Fibroblast of skin of left biceps (primary cell): ENCODE measurements at places on chromosomes 4 and X.

DNA sequence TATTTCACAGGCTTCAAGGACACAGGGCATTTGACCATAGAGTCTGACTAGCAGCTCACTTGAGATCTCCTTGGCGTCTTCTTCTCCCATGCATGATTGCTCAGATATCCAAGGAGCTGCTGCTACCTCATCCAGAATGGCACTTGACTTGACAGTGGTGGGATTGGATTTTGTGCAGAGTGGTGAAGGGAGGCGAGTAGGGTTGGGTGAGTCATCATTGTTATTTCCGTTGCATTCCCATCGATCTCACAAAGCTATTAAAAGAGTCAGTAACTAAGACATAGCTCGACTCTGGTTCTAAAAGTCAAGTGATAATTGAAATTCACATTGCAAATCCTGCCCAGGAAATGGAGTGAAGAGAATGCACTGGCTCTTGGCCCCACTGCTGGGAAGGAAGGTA is 27.7 kb downstream of the NHSL2 start:
- DNase-seq, result no peak

DNA sequence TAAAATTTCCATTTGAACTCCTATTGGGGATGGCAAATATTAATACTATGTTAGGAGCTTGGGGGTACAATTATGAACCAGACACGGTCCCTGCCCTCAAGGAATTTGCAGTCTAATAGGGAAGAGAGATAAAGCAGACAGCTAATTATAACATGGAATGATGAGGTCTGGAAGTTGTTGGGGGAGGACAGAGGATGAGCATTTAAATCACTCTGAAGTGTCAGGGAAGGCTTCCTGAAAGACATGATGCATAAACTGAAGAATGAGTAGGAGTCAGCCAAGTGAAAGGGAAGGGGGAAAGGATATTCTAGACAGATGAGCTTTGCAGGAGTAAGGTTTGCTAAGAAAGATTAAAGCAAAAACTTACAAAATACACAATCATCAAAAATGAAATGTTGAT is 15.9 kb downstream of the PLAC1 start:
- no peak for DNase-seq

DNA sequence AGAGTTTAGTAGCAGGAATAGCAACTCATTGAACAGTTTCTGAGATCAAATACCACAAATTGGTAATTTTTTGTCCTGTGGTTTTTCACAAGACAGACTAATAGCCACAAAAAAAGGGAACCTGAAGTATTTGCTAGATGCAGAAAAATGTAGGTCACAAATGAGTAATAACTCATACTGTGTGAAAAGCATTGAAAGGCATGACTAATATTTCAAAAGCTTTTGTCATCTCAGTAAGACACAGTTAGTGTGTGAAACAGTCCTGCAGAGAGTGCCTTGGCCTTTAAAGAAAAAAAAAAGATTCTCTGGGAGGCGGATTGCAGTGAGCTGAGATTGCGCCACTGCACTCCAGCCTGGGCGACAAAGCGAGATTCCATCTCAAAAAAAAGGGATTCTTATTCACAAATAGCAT is 31.4 kb upstream of the SLC25A31 start:
- peak; percentile 64 for DNase-seq

DNA sequence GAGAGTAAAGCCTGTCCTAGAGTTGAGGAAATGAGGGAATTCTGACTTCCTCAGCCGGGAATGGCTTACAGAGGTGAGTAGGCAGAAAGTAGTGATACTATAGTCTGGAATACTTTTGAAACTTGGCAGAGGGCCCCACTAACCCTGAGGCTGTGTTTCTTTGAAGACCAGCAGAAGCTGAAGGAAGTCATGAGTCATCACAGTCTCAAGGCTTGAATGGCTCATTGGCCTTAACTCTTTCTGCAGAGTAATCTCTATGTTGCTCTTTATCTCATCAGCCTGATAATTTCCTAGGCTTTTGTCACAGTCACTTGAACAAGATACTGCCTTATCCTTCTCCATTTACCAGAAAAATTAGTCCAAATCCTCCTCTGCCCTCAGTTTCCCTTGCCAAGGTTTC is 80.8 kb downstream of the ANKRD50 start:
- peak; percentile 90 for DNase-seq

GRCh38 chrX:2577844-2578466 is 77.2 kb upstream of the DHRSX start:
- DNase-seq, result no peak

DNA sequence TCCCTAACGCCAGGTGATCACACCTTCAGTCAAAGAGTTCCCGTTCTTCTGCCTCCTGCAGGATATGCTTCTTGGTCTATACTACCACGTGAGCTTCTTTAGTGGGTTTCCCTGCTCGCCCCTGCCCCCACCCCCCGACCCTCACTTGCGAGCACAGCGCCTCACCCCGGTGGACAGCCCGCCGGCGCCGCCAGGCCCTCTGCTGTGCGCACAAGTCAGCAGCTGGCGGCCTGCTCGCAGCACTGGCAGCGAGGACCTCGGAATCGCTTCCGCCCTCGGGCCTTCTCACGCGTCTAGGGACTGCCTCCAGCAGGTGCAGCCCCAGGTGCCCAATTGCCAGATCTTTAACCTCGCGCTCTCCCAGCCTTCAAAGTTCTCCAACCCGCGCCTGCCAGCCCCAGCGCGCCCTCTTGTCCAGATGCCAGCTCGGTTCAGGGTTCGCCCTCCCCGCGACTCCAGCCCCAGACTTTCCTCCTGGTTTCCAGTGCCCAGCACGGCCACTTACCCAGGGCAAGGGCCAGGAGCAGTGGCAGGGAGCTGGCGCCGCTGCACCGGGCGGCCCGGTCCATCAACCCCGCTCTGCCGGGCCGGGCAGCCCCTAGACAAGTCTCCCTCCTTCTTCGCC is 454 bp downstream of the BTC start:
- no peak for DNase-seq

DNA sequence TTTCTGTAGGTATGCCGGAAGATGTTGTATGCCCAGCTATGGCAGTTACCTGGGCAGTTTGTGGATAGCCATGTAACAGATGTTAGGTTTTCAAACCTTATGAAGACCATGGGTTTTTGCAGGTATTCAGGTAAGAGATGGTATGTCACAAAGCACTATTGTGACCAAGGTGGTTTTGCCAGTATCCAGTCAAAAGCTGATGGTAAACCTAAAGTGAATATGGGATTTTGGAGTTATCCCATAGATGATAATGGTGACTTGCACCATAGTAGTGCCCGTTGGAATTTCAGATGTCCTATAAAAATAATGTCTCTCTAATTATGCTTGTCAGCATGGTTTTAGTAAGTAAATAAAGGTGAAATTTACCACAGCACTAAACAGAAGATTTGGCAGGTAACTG is at the start of gene ATXN3L:
Gene ATXN3L (minus strand): TSS at position 101 of the 400 bp plus-strand sequence. CDS start 119 bp downstream, outside the sequence.
- no peak for DNase-seq

DNA sequence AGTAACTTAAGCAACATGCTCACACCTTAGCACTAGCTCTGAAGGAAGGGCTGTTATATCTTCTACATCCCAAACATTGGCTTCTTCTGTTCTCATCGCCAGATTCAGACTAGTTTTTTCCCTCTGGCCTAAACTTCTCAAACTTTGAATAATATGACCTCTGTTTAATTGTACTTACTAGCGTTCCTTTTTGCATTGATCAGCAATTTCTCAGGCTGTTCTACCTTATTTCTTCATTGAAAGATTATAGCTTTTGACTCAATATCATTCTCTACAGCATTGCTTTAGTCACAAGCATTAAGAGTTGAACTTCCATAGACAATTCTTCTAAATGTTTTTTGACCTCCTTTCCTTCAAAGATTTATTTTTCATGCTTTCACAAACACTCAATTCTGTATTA is 659.2 kb downstream of the PCDH7 start:
- no peak for DNase-seq

- no peak for DNase-seq
Observed at GRCh38 chrX:40373025-40373424, 207.7 kb upstream of the ATP6AP2 start.

DNA sequence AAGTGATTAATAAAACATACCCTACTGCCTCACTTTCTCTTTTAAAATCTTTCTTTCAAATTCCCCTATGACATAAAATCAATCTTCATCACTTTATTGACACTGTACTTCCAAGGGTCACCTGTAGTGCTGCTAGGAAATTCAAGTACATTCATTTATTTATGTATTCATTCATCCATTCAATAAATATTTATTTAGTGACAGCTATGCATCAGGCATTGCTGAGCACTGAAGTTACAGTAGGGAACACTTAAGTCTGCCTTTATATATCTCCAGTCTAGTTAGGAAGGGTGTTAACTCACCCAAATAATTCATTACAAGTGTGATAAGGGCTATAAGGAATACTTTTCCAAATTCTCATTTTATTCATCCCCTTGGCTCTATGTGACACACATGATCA is 2.3 kb downstream of the SYTL5 start:
- no peak for DNase-seq

- no peak for DNase-seq
Observed at GRCh38 chrX:12971282-12972003, 3.5 kb upstream of the TMSB4X start.

- no peak for DNase-seq
Observed at GRCh38 chr4:152771741-152772533, 7.6 kb downstream of the TIGD4 start.
